AG04450 (cell line): ENCODE measurements at places on chromosomes 4 and X. TPM values are rescaled to one million over a fixed set of nuclear protein-coding genes. Genes with fewer than 3 reads are reported as not detected.

Gene ADH1A
- polyA plus RNA-seq, result not detected in 2 replicates

DNA sequence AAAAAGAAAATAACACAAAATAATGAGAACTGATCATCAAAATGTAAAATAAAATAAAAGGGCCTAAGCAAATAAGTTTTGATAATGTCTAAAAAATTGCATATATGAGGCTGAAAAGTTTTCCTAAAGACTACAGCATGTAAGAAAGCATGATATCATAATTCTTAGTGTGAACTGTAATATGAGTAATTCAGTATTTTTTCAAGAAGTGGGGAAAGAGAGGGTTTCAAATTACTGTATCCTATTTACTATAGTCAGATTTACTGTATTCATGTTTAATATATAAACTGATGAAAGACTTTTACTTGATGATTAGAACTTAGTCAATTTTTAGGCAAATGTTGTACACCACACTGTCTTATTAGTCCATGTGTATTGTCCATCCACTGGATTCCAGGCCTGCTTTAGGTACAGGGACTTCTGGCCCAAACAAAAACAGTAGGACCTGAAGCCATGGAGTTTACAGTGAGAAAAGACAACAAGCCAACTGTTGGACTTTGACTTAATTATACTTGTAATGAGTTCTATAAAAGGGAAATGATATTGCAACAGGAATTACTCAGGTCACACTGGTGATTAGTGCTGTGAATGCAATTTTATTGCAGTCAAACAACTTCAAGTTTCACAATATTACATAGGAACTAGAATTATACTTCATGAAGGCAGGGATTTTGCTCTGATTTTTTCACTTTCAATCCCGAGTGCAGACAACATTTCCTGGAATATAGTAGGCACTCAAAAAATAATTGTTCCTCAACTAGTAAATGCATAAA, 517.7 kb upstream of the GALNT7 start:
- DNase-seq, result no peak

DNA sequence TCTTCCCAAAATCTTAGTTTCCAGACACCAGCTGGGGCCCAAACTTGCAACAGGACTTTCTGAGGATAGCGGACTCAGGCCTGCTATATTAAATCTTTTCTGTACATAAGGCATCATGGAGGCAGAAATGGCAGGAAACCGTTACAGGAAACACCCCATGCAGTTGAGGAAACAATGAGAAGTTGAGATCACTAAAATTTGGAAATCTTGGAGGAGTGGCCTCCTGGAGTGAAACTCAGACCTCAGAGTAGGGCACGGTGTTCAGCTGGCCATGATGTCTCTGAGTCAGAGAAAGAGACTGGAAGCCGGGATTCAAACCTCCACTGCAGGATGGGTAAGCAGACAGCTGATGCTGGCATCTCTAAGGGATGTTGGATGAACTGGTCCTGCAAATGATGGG, 372.6 kb upstream of the CTSO start:
- no peak for DNase-seq

Gene ODAM
- polyA plus RNA-seq, result not detected in 2 replicates

Gene GASK1B
- polyA plus RNA-seq, result 32.9 and 41.7 TPM in 2 replicates

DNA sequence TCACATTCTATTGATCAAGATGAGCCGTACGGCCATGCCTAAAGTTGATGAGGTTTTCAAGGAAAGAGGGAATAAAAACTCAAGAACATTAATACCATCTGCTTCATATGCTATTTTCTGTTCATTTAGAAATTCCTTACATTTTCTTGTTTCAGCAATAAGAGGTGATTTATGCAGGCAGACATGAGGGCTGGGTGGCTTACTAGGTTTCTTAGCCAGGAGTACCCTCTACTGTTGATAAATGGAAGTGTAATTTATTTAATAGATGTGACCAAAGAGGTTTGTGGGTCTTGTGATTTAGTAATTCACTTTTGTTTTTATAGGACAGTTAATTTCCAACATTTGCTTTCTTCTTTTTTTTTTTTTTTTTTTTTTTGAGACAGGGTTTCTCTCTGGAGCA, 6.4 kb upstream of the SMIM9 start:
- DNase-seq, result peak; percentile 18

Gene CXorf65
- not detected in 2 replicates for polyA plus RNA-seq

Gene COX7B2
- not detected in 2 replicates for polyA plus RNA-seq

Gene CTAG1B
- not detected in 2 replicates for polyA plus RNA-seq

- DNase-seq, result no peak
Measured at GRCh38 chrX:10972706-10973105, 138.4 kb upstream of the HCCS start.

Gene TRIM61
- polyA plus RNA-seq, result 2.2 and 2.4 TPM in 2 replicates

DNA sequence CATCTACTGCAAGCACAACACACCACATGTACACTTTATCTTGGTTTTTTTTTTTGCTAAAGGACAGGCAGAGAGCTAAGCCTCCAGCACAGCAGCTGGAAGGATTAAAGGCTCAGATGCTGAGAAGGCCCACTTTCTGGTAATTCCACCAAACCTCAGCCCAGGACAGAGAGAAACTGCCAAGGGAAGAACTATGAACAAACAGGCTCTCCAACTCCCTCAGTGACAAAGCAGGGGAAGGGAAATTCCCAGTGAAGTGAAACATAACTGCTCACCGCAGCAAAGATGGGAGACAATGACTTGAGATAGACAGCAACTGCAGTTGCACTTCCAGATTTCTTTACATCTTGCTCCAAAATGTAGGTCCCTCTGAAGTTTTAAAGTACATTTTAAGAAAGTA, 4.8 kb downstream of the PROM1 start:
- no peak for DNase-seq

Gene TENT5D
- not detected in 2 replicates for polyA plus RNA-seq

Gene KDR
- not detected in 2 replicates for polyA plus RNA-seq

DNA sequence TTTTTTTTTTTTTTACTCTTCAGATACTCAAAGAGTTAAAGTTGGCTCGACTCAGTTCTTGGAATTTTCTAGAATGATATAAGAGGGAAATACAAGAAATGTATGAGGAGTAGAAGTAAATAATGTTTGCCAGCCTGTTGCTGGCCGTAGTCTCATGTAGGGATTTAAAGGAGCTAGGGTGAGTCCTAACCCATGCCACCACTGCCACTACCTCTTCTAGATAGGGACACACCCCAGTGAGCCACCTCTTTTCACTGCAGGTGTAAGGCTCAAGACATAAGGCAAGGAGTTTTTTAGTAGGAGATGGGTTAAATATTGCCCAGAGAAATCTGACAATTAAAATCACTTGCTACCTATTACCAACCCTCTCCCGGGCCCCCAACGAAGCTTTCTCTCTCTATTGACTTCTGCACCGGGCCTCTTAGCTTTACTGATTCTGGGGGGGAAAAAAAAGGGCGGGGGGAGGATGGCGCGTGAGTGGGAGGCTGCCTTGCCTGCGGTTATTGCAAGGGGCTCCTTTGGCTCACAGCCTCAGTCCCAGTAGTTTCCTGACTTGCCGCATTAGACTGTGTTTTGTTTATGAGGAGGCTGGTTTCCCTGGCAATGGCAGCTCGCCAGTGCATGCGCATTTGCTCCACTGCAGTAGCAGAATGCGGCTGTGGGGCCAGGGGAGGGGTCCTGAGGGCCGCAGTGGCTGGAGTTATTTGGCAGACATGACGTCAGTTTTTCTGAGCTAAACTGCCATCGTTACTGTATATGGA, 3.0 kb downstream of the LINC00632 start:
- no peak for DNase-seq

- DNase-seq, result peak; percentile 78
Measured at GRCh38 chr4:54165438-54165837, 63.7 kb upstream of the PDGFRA start.

Gene PITX2
- 0.05 and 0.07 TPM in 2 replicates for polyA plus RNA-seq

- DNase-seq, result peak; percentile 34
Measured at GRCh38 chrX:39725928-39726619, 371.7 kb downstream of the BCOR start.

GRCh38 chrX:9687899-9688298, 77.7 kb downstream of the GPR143 start:
- no peak for DNase-seq

GRCh38 chr4:172141025-172141424, 327.8 kb downstream of the GALNTL6 start:
- no peak for DNase-seq

GRCh38 chrX:112820364-112821268, 20.0 kb downstream of the AMOT start:
- DNase-seq, result no peak

- no peak for DNase-seq
Measured at GRCh38 chr4:127606823-127607222, 25.9 kb upstream of the INTU start.

GRCh38 chrX:37776283-37776986, 3.4 kb upstream of the CYBB start:
- no peak for DNase-seq

- no peak for DNase-seq
Measured at GRCh38 chrX:69154051-69154450, 11.2 kb downstream of the PJA1 start.

Gene MAGIX
- 0.40 and 0.82 TPM in 2 replicates for polyA plus RNA-seq

DNA sequence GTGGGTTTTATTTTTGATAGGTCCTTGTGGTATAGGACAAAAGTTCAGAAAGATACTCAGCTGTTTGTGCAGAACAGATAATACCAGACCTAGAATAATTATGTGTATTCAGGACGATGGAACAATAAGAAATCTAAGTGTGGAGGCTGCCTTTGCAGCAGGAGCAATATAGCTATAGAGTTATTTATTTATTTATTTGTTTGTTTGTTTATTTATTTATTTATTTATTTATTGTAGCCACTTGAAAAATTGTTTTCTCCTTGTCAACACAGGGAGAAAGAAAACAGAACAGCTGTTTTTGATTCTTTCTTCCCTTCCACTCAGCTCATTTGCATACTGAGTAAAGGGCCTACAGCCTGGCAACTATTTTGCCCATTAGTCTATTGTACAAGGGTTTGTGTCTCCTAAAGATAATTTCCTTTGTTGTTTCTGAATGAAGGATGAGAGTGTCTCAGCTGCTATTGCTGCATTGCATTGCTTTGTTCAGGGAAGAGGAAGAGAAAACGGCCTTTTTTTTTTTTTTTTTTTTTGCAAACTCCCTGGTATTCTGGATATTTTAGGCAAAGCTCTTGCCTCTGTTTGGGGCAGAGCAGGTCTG, 56.0 kb upstream of the ESX1 start:
- DNase-seq, result no peak

Gene SYP
- polyA plus RNA-seq, result 0.07 and 0.15 TPM in 2 replicates

GRCh38 chr4:43360296-43360695, 467.8 kb downstream of the GRXCR1 start:
- no peak for DNase-seq

Gene PAK3
- polyA plus RNA-seq, result 0.51 and 0.66 TPM in 2 replicates

- DNase-seq, result no peak
Measured at GRCh38 chrX:78109458-78109857, 5.4 kb downstream of the PGK1 start.

Gene AMMECR1
- polyA plus RNA-seq, result 10.2 and 13.0 TPM in 2 replicates

Gene DCLK2
- polyA plus RNA-seq, result 7.3 TPM in 2 replicates

DNA sequence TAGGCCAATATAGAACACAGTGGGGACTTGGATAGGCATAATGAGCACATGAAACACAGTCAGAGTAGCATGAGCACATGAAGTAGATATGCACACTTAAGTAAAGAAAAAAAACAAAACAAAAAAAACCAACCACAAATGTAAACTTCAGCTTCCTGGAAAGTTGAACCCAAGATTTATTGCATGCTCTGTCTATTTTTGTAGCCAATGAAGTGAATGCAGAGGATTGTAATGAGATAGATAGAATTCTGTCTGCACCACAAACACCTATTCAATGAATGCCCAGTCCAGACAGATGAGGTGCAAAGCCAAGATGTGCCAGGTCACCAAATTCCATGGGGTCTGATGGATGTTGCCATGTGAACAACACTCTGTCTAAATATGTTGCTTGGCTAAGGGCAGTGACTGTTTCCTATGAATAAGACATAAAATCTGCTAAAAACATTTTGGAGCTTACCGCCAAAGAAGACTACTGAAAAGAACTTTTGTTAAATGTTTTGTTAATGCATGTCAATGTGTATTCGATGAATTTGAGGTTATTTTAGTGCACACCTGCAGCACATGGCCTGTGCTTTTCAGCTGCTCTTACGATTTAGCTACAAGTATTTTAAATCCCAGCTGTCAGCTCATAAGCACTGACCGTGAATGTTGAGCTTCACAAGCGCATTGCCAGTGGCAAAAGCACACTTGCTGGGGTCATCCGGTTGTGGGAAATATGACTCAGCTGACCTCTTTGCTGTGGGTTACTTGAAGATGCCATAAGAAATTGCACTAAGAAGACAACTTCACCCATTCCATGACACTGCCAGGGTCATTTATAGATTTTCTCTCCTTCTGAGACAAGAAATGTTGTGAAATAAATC, 374.8 kb upstream of the GNPDA2 start:
- no peak for DNase-seq

DNA sequence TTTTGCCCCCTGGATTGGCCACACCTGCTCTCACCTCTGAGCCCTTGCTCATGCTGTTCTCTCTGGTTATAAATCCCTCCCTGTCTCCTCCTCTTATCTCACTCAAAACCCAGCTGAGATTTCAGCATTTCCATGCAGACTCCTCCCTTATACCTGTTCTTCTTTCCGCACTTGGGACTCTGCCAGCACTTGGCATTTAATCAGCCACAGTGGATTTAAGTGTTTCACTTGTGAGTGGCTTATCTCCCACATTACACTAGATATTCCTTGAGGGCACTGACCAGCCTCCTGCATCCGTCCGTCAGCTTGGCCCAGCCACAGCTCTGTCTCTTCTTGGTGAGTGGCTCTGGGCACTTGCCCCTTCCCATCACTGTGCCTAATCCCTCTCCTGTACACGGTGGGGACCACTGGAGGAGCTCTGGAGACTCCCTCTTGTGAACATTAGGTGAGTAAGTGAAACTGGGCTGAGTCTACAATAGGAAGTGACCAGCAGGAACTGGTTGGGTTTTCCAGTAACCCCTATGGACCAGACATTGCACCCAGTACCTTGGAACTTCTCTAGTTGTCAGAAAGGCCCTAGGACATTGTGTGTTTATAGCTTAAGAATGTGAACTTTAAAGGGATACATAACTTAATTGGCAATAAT, 19.9 kb downstream of the FGFBP1 start:
- DNase-seq, result no peak

- DNase-seq, result no peak
Measured at GRCh38 chrX:153969904-153970356, 1.7 kb downstream of the HCFC1 start.

- DNase-seq, result no peak
Measured at GRCh38 chr4:142318280-142318679, 527.8 kb downstream of the INPP4B start.

- DNase-seq, result no peak
Measured at GRCh38 chr4:88021824-88022223, 14.4 kb downstream of the PKD2 start.

DNA sequence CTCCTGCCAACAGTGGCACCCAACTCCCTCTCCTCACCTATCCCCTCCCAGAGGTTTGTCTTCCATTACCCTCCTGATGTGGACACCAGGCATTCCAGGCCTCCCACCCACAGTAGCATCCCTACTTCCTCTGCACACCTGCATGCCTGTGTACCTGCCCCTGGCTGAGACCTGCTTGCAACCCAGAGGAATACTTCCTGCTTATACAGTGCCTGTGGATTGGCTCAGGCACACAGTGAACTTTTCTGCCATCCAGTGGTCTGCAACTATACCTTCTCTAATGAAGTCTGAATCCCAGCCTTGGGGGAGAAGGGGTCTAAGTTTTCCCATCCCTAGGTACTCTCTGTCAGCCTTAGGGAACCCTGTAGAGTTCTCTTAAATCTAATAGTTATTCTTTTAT, 169.9 kb downstream of the IQCM start:
- no peak for DNase-seq

GRCh38 chr4:1604706-1605205, 79.4 kb downstream of the FAM53A start:
- DNase-seq, result no peak
